ENCODE measurements at places on chromosomes 7 and 10.

GRCh38 chr10:62705789-62706188, 98.7 kb upstream of the ADO start:
- no peak for DNase-seq

DNA sequence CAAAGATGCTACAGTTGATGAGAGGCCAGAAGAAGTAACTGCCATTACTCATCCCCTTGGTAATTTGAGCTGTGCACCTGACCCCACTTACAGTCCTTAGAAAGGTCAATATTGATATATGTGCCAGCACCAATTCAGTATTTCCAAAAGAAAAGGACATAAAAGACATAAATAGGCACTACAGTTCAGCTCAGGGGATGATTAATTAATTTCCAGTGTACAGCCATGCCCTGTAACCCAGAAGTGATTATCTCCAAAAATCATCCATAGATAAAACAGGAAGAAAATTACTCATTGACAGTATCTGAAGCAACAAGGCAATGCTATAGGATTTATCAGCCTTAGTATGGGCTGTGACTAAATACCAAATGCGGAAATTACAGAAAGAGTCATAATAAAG, 82.4 kb downstream of the PHYHIPL start:
- DNase-seq = no peak

DNA sequence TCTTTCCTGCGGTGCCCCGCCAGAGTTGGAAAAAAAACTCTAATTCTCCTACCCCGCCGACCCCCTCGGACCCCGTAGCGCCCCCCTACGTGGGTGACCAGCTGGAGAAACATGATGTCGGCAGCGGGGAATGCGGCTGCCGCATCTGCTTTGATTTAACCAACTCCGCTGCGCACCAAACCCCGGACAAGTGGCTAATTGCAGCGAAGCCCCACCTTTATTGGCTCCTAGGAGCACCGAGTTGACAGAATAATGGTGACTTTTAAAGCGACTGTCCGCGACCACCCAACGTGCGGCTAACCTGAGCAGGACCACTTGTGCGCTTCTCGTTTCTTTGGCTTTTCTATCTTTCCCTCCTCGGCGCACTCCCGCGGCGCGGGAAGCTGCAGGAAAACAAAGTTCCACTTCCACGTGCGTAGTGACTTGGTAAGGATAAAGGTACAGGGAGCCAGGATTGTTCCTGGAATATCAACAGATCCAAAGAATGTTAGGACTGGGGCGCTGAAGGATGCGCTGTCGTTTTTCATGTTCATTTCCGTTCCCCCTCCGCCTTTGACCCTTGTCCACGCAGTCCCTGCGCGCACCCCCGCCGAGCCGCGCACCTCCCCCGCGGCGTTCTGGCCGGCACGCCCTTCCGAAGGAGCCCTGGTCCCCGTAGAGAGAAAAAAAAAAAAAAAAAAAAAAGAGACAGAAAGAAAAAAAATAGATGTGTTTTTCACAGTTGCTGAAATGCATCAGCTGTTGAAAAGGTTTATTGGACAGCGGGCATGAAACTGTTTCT, 1.4 kb downstream of the WNT16 start:
- DNase-seq = no peak

GRCh38 chr10:33793793-33794192, 459.3 kb upstream of the NRP1 start:
- no peak for DNase-seq

DNA sequence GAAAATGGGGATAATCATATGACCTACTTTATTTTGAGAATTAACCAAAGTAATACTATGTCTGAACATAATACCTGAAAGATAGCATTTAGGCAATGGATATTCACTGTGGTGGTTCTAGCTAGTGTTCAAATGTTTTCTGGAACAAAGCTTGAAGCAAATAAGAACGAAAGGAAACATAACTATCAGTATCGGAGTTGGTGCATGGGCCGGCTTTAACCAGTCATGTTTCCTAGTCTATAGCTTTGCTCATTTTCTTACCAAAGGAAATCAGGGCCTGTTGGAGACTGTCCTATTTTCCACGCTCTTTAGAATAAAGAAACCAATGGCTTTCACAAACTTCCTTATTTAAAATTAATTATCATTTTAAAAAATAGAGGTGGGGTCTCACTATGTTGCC, 8.9 kb downstream of the IL2RA start:
- DNase-seq = no peak

DNA sequence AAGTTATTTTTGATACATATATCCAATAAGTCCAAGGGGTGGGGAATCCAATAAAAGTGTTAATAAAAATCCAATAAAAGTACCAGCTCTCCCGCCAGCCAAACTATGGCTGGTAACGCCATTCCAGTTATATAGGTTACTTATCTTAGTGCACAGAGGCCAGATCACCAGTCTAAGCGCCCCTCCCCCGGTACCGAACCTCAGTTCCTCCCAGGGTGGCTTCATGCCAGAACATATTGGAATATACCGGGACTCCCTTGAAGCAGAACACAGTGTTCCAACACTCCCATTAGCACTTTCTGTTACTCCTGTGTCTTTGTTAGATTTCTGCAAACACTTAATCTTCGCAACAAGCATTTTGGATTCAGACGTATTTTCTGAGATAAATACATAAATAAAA, 7.5 kb downstream of the FBH1 start:
- DNase-seq = no peak

GRCh38 chr7:42392826-42393225, 155.8 kb upstream of the GLI3 start:
- DNase-seq = no peak

GRCh38 chr7:149716007-149716931, 57.1 kb downstream of the ZNF467 start:
- no peak for DNase-seq

GRCh38 chr7:82273886-82274285, 169.7 kb downstream of the CACNA2D1 start:
- DNase-seq = no peak

DNA sequence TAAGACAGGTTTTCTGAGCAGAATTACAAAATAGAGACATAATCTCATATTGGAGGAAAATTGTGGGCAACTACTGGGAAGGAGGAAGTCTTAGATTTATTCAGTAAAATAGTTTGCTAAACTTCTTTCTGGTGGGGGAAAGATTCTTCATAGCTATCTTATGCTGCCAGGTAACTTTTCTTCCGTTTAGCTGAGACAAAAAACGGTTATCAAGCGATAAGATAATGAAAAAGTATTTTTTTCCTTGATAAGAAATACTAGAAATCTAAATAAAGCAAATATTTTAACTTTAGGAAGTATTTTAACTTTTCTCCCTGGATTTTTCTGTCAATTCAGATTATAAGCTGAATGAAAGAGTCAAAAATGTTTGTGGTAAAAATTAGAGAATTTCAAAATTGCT, 52.3 kb downstream of the JMJD1C start:
- no peak for DNase-seq

- DNase-seq = no peak
These were observed 68.4 kb downstream of the ELFN1 start for GRCh38 chr7:1738511-1738910.

- DNase-seq = no peak
These were observed 46.0 kb downstream of the CDC123 start for GRCh38 chr10:12241810-12242529.

DNA sequence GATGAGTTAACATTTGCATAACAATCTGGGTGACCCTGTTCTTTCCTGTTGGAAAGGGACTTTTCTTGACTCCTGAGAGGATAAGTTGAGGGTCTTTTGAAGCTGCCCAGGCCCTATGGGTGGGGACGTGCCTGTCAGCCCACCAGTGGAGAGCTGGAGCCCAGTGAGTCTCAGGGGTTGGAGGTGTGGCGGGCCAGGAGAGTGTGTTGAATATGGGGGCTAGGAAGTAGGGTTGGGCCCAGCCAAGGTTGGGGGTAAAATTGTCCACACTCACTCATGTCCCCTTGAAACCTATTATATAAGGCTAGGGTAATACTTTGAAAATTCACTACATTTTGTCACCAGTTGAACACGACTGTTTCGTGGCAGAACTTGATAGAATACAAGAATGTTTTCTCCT, 17.9 kb upstream of the KAT6B start:
- DNase-seq = no peak

DNA sequence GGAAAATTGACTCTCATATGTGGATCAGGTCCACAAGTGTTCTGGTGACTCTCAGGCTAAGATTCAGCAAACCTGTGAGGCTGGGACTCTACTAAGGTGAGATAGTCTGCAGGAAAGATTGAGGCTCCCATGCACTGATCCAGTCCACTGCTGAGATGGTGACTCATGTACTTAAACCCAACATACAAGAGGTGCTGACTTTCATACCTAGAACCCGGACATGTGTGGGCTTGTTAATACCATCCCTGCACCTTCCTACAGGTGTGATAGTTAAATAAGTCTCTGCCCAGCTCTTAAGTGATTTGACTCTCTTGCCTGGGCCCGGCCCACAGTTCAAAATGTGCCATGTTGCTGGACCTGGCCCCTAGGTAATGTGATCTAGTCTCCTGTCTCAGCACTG, 27.1 kb upstream of the ZNF107 start:
- DNase-seq = no peak

GRCh38 chr10:6146921-6147320, 55.8 kb upstream of the PFKFB3 start:
- DNase-seq = no peak

- DNase-seq = no peak
These were observed 123.6 kb downstream of the ADCYAP1R1 start for GRCh38 chr7:31175672-31176071.

DNA sequence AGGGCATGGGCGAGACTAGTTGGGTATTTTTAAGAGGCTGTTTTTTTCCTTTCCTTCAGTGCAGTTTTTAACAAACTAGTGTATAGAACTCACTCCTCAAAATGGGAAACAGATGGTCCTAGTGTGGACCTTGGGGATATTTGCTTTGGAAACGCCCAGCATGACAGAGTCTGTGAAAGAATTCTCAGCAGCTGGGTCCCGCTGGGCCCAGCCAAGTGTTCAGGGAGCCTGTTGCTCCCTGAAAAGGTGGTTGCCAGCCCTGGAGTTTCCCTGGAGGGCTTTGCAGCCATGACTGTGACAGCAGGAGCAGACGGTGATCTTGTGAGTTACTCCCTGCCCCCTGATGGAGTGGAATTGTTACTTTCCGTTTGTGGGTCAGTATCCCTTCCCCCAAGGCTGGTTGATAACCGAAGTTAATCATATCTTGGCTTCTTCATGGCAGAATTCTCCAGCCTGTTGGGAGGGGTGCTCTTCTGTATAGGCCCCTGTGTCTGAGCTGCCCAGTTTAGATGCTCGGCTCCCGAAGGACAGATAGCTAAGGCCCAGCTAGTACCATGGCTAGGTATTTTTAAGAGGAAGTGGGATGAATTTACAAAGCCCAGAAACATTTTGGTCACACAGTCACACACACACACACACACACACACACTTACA, 278.6 kb upstream of the HABP2 start:
- DNase-seq = no peak

- no peak for DNase-seq
These were observed 7.3 kb upstream of the CABCOCO1 start for GRCh38 chr10:61655335-61655851.

DNA sequence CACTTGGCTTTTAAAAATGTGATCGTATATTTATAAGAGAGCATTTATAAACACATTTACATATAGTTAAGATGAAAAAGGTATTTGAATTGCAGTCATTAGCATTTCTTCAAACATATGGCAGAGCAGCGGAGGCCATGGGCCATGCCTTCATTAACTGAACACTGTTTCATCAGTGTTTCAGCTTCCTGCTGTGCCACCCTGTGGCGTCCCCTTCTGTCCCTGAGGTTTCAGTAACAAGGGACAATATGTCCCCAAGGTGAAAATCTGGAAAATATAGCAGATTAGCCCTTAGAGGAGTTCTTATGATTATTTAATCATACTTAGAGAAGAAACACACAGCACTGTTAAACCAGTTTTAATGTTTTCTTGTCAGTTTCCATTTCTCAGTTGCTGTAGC, 577.8 kb downstream of the ETV1 start:
- no peak for DNase-seq

DNA sequence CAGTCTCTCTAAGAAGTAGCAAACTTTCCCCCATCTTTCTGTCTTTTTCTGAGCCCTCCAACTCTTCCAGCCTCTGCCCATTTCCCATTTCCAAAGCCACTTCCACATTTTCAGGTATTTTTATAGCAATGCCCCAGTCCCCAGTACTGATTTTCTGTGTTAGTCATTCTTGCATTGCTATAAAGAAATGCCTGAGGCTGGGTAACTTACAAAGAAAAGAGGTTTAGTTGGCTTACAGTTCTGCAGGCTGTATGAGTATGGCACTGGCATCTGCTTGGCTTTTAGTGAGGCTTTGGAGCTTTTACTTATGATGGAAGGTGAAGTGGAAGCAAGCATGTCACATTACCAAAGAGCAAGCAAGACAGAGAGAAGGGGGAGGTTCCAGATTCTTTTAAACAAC, 17.2 kb downstream of the PLCE1 start:
- DNase-seq = no peak

GRCh38 chr7:118861581-118861980, 637.1 kb downstream of the ANKRD7 start:
- DNase-seq = no peak

- DNase-seq = no peak
These were observed 179.5 kb downstream of the CREB5 start for GRCh38 chr7:28591725-28592349.

- no peak for DNase-seq
These were observed 20.7 kb downstream of the CCDC3 start for GRCh38 chr10:12980713-12981306.

GRCh38 chr7:13322126-13322525, 634.7 kb downstream of the ARL4A start:
- DNase-seq = no peak

- no peak for DNase-seq
These were observed 156.5 kb downstream of the EXOC4 start for GRCh38 chr7:133409421-133409820.

- DNase-seq = no peak
These were observed 26.8 kb upstream of the CACUL1 start for GRCh38 chr10:118781541-118781940.

GRCh38 chr10:93701866-93702209, 554 bp downstream of the FRA10AC1 start:
- no peak for DNase-seq

DNA sequence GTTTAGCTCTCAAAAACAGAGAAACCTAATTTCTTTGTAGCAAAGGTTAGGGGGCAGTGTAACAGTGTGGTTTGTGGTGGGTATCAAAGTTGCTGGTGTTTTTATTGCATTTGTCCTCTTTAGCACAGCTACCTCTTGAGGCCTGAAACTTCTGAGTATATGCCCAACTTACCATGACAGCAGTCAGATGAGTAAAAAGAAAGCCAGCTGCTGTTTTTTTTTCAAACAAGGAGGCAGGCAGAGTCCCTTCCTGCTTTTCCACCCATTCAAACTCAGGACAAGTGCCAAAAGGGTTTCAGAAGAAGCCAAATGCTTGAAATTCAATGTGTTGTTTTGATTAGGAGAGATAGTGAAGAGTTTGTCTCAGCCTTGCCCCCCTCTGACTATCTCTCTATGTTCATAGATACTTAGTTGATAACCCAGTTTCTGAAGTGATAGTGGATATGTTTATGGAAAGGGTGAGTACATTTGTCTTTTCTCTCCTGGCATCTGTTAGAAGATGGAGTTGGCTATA, 23.1 kb downstream of the GBF1 start:
- DNase-seq = no peak

- DNase-seq = no peak
These were observed 103.2 kb upstream of the IFRD1 start for GRCh38 chr7:112347088-112347487.

GRCh38 chr7:157496416-157497275, 159.8 kb downstream of the DNAJB6 start:
- no peak for DNase-seq

All from NCI-H1417 treated with DMSO at 0.1 percent for 48 hours (cell line).